AG20443 (cell line): ENCODE measurements at places on chromosomes 1 and 21.

GRCh38 chr1:178627037-178627436 lies 98.0 kb upstream of the RALGPS2 start:
- DNase-seq, result no peak

GRCh38 chr1:110307239-110307974 lies 31.8 kb upstream of the RBM15 start:
- DNase-seq, result peak; percentile 40

DNA sequence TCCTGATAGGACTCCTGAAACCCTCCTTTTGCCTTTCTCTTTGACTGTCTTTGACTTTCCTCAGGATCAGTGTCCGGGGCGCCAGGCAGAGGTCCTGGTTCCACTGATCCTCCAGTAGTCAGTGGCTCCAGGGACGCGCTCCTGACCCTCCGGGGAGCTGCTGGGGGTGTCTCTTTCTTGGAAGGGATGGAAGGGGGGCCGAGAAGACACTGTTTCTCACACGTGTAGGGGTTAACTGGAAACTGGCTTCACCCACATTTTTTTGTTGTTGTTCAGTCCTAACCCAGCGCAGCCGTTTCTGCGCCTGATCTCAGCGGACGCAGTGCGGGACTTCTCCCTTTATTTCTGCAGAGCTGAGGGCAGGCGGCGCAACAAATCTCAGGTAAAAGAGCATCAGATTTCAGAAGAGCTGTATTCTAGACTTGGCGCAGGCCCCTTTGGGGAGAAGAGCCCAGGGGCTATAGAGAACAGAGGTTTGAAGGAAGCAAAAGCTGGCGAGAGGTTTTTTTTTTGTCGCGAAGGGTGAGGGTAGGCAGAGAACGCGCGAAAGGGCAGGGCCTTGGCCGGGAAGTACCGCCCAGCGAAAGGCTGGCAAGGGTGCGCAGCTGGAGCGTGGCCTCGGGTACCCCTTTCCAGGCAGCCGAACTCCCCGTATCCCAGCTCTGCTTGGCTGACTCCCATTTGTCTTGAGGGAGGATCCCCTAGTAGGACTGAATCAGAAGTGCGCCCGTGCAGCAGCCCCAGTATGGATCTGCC lies 4.3 kb upstream of the LHX9 start:
- no peak for DNase-seq

- DNase-seq, result peak; percentile 50
Observed at GRCh38 chr1:28112388-28113241, 24.2 kb upstream of the EYA3 start.

GRCh38 chr1:215819114-215819513 lies 252.0 kb downstream of the KCTD3 start:
- DNase-seq, result no peak

GRCh38 chr1:170030212-170030611 lies 44.3 kb downstream of the KIFAP3 start:
- no peak for DNase-seq

DNA sequence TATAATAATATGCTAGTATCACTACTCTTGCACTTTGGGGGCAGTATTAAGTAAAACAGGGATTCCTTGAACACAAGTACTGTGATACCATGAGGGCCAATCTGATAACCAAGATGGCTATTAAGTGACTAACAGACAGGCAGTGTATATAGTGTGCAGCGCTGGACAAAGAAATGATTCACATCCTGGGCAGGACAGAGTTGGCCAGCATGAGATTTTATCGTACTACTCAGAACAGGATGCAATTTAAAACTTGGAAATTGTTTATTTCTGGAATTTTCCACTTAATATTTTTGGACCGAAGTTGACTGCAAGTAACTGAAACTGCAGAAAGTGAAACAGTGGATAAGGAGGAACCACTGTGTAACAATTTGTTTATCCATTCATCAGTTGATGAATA lies 74.6 kb downstream of the DNTTIP2 start:
- peak; percentile 71 for DNase-seq

DNA sequence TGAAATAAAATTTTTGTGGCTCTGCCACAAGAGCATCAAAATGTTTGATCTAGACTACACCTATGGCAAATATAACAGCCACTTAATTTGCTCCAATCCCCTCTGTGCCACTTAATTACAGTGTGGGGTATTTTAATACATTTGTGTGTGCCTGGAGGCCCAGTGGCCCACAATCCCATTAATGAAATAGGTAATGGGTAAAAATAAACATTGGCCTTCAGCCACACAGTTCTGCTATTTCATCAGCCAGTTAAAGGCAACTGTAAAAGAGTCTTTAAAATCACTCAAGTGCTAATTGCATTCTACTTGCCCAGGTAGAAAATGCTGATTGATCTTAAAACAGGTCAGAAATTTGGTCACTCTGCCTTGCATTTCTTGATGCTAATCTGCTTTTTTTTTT lies 151.6 kb upstream of the UBE2U start:
- DNase-seq, result no peak
